GM13977 (cell line): ENCODE measurements at places on chromosomes 2 and 18.
A peak's percentile ranks its signal among the peaks of the same experiment; 100 is the strongest.

DNA sequence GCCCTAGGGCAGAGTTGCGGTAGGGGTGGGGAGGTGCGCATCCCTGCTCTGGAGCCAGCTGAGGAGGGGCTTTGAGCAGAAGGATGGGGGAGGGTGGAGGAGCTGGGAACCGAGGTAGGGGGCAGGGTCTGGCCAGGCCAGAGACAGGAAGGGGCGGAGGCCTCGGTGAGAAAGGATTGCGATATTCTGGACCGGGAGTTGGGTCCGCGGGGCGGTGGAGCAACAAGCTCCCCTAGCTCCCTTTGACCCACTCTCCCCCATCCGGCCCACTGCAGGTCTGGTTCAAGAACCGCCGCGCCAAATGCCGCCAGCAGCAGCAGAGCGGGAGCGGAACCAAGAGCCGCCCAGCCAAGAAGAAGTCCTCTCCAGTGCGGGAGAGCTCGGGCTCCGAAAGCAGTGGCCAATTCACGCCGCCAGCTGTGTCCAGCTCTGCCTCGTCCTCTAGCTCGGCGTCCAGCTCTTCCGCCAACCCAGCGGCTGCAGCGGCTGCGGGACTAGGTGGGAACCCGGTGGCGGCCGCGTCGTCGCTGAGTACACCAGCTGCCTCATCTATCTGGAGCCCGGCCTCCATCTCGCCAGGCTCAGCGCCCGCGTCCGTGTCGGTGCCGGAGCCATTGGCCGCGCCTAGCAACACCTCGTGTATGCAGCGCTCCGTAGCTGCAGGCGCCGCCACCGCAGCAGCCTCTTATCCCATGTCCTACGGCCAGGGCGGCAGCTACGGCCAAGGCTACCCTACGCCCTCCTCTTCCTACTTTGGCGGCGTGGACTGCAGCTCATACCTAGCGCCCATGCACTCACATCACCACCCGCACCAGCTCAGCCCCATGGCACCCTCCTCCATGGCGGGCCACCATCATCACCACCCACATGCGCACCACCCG, 4.8 kb downstream of the OTX1 start:
- DNase-seq, result peak; percentile 34

GRCh38 chr2:100554798-100555407, 7.9 kb upstream of the PDCL3 start:
- no peak for DNase-seq

- DNase-seq, result no peak
Measured at GRCh38 chr2:55134316-55134706, 84.1 kb upstream of the RTN4 start.

GRCh38 chr2:75619956-75620740, 26.4 kb upstream of the MRPL19 start:
- no peak for DNase-seq

DNA sequence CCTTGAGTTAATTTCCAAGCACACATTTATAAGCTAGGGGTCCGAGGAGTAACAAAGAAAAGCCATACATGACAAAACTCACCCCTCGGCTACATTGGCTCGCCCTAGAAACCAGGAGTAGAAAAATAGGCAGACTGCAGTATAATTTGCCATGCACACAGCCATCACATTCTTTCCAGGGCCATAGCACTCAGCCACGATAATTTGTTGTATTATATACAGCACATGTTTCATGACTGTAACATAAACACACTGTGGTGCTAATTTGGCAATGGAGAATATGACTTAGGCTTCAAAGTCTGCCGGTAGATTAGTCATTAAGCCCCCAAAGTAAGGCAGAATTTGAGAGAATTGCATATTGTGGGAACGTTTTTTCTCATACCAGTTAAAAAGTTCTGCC, 254.9 kb downstream of the ZNF521 start:
- DNase-seq, result no peak

GRCh38 chr2:164782323-164782722, 59.3 kb downstream of the COBLL1 start:
- no peak for DNase-seq

GRCh38 chr2:225532096-225532495, 132.6 kb downstream of the NYAP2 start:
- no peak for DNase-seq

DNA sequence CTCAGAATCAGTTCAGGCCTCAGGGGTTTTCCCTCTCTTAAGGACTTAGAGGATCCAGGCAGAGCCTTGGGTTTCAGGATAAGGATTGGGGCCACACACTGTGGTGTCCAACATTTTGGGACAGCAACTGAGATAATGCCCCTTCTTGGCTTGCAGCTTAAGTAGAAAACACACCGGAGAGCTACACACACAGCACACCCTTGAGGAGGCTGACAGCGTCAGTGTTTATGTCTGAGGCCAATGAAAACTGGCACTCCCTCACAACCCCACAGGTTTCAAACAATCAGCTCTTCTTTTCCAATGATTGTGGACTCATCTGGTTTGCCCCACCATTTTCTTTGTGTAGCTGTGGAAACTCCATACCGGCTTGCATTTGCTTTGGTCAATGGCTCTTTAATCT, 257.7 kb downstream of the CDCA7 start:
- no peak for DNase-seq

GRCh38 chr2:110873056-110873502, 140.7 kb downstream of the ACOXL start:
- no peak for DNase-seq

DNA sequence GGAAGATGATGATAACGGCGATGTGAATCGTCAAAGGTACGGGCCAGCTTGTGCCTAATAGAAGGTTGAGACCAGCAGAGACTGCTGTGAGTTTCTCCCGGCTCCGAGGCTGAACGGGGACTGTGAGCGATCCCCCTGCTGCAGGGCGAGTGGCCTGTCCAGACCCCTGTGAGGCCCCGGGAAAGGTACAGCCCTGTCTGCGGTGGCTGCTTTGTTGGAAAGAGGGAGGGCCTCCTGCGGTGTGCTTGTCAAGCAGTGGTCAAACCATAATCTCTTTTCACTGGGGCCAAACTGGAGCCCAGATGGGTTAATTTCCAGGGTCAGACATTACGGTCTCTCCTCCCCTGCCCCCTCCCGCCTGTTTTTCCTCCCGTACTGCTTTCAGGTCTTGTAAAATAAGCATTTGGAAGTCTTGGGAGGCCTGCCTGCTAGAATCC, 3.0 kb downstream of the FZD7 start:
- no peak for DNase-seq

DNA sequence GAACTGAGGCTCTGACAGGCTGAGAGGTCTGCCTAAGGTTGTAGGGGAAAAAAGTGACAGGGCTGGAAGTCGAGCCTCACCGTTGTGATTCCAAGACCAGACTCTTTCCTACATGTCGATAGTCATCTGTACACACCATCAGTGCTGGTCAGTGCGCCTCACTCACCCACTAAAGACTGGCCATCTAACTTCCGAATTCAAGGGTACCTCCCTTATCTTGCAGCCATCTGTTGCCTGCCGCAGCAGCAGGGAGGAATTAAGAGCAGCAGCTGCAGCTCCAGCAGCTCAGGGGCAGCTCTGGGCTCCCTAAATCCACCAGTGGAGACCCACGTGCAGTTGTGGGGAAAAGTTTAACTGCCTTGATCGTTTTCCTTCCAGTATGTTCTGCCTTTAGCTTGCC, 32.6 kb upstream of the GPR39 start:
- DNase-seq, result no peak

- no peak for DNase-seq
Measured at GRCh38 chr2:49913025-49913424, 758.7 kb upstream of the FSHR start.

DNA sequence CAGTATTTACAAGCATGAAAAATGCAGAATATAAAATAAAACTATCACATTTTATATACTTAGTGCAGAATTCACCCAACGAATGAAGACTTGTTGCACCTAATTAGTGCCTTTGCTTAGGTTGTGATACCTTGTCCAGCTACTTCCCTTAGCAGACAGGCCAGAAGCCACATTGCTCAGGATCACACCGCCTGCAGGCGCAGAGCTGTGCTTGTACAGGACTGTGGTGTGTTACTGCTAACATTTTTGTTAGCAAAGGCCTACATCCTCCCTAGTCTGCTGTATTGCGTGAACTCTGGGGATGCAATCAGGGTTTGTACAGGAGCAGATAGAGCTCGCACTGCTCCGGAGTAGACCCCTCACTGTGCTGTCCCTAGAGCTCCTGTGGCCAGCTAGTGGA, 336.9 kb downstream of the CBLN2 start:
- no peak for DNase-seq

DNA sequence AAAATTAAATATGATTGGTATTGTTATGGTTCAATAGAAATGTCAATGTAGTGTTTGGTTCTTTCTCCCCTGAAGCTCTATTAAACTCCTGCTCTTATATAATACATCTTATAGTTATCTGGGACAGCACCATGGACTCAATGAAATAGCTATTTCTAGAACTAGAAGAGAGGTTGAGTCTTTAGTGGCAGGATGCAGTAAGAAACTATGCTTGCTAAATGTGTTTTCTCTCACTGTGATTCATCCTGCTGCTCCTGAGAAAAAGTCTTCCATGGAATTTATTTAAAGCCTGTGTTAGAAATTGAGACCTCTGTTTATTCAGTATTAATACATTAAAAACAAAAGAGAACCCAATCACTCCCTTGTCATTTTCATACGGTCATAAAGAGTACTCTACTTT, 61.5 kb downstream of the G6PC2 start:
- DNase-seq, result no peak

GRCh38 chr2:95374921-95375471, 27.5 kb upstream of the FAHD2A start:
- no peak for DNase-seq

- DNase-seq, result no peak
Measured at GRCh38 chr2:16404551-16405300, 260.9 kb downstream of the CYRIA start.

DNA sequence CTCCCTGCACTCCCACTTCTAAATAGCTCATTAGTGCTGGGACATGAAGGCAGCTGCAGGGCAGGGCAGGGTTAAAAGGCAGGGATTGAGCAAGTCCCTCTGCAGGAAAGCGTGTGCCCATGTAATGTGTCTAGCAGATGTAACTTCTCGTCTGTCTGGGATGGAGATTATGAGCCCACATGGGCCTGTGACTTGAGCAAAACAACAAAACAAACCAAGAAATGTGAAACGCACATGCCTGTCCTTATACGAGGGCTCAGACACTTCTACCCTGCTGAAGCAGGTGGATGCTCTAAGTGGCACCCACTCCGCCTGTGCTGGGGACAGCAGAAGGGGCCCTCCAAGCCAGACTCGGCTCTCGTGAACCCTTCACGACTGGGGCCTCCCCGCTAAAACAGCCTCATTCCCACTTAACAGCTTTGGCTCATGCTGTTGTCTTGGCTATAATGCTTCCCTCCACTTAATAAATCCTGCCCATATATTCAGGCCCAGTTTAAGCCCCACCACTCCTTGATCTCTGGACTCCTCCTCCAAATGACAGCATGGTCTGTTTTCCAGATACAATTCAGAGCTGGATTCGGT, 40.9 kb downstream of the TMEM247 start:
- no peak for DNase-seq

GRCh38 chr2:161019311-161019710, 140.9 kb upstream of the TANK start:
- no peak for DNase-seq

DNA sequence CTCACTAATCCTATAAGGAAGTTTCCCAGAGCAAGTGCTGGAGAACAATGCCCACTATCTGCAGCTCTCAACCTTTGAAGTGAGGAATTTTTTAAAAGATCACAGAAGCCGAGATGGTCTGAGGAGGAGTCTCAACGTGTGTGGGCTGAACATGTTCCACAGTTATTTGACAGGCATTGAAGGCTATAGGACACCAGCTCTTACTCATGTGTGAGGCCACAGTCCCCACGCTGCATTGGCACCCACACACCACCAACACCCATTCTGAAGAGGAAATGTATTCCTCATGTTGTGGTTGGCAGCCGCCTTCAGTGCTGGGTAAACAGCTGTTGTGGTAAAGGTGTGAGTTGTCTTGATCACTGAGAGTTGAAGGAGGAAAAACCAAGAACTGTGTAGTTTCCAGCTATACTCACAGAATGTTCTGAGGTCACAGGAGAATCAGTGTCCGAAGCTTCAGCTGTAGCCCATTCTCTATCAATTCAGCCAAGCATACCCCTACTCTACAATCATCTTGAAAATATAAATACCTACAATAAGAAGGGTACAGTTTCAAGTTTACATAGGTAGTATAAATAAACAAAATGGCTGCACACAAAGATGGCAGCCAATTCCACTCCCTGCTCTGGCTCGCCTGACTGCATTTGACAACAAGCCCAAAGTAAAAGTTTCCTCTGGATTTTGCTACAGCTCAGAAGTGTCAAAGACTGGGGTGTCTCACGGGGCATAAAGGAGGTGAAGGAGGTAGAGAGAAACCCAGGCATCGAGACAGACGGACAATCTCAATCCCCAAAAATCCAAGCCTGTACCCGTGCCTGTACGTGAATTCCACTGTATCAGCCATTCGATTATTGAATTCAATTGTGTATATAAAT, 12.1 kb downstream of the CD226 start:
- no peak for DNase-seq

DNA sequence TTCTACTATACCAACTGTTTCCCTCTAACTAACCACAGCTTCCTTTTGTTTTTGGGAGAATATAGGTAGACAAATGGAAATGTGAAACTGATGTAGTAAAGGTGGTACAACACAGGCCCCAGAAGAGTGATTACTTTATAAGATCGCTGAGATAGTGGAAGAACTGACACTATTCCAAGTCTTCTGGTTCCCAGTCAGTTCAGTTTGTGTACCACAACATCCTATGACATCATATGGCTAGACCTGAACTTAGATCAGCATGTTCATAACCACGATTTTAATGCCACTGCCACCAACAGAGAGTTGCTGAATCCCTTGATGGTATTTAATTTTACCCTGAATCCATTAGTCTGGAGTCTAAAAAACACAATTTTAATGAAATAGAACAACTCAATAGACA, 328.9 kb downstream of the GPD2 start:
- no peak for DNase-seq

- DNase-seq, result no peak
Measured at GRCh38 chr18:63245600-63245999, 74.0 kb downstream of the BCL2 start.

- no peak for DNase-seq
Measured at GRCh38 chr2:118987886-118988285, 45.9 kb downstream of the MARCO start.

GRCh38 chr18:58955738-58956137, 91.1 kb downstream of the ZNF532 start:
- DNase-seq, result no peak

GRCh38 chr2:9565436-9566153, 10.0 kb upstream of the ADAM17 start:
- DNase-seq, result no peak

- no peak for DNase-seq
Measured at GRCh38 chr2:60414495-60415138, 138.8 kb downstream of the BCL11A start.

DNA sequence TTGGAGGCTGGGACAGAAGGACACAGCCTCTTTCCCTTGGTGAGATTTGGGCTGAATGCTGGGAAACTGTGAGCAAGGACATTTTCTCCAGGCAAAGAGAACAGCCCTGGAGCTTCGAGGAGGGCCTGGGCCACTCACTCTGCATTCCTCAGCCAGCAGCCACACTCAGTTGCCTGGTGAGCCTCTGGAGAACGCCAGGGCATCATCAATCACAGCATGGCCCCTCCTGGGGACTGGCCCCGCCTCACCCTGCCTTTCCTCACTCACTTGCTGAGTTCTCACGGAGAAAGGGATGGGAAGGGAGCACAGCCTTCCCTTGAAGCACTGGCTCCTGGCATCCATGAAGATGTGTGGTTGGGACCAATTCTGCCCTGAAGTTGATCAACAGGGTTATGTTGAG, 55.0 kb downstream of the APOB start:
- no peak for DNase-seq

GRCh38 chr2:10285556-10286198, 17.0 kb upstream of the HPCAL1 start:
- no peak for DNase-seq
